ENCODE measurements at places on chromosomes 4 and X.

DNA sequence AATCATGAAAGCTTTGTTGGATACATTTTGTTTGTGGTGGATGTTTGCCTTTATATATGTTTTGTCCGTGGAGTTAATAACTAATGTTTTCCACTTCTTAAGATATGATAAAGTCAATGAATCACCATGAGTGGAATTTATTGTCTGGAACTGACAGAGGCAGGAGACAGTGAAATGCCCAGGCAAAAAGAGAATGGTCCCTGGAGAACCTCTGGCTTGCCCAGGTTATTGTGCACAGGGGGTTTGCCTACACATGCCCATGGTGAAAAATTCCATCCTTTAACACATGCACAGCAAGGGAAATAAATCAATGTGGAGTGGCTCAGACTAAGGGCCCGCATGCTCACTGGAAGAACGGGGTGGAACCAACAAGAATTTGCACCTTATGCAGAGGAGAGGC is 964.3 kb upstream of the GRIA3 start:
- no peak for DNase-seq

- peak; percentile 75 for DNase-seq
These were observed 121.4 kb upstream of the GATB start for GRCh38 chr4:151882072-151882803.

DNA sequence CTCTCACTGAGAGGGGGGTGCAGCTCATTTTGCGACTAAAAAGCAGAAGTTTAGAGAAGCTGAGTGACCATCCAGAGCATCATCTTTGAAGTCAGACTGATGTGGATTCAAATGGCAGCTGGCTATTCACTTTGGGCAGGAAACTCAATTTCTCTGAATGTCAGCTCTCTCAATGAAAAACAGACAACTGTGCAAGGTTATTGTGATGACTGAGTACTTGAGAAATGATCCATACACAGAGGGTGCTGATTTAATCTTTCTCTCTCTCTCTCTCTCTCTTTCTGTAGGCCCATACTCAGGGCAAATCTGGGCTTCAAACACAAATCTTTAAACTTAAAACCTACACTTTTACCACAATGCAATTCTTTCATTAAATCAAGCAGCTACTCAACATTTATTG is 185.8 kb upstream of the SLIT2 start:
- DNase-seq: no peak

DNA sequence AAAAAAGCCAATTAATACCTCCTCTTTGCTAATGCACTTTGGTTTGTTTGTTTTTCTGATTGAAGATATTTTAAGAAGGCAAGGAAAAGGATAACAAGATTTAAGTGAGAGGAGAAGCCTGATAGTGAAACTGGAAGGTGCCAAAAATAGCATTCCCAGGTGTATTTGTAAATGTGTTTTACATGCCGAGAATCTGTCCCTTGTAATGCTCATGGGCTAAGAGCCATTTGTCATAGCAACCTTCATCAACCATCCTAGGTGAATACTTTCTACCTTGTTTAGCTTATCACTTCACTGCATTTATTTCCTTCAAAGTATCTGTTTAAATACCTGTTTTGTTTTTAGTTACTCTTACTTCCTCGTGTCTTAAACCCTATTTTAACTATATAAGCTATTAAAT is 127.8 kb downstream of the KCTD8 start:
- no peak for DNase-seq

DNA sequence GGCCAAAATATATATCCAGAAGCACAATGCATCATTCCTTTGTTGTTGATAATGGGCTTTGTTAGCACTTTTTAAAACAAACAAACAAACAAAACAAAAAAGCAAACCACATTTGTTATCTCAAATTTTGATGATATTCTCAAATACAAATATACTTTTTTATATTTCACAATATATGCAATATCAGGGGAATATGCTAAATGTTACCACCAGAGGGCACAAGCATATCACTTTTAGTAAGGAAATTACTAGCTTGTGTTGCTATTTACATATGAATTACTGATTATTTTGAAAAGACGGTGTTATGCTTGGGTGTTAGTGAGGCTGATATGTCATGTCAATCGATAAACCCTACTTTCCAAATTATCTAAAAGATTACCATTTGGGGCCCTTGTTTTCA is 29.1 kb downstream of the RIPPLY1 start:
- DNase-seq: peak; percentile 35

GRCh38 chr4:4559596-4559995 is 17.7 kb upstream of the STX18 start:
- peak; percentile 42 for DNase-seq

GRCh38 chr4:157012296-157012695 is 40.7 kb upstream of the PDGFC start:
- DNase-seq: no peak

DNA sequence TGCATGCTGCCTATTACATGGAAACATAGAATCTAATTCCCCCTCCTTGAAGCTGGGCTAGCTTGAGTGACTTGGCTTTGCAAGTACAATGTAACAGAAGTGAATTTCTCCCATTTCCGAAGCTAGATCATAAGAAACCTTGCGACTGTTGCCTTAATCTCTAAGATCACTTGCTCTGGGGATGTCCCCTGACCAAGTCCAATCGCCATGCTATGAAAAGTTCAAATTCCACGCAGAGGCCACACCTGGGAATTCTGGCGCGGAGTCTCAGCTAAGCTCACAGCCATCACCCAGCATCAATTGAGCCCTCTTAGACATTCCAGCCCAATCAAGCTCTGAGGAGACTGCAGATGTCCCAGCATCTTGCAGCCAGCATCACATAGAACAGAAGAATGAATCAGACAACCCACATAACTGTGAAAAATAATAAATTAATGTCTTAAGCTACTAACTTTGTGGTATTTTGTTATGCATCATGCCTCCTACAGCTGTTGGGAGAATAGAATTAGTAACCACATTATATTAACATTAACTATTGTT is 27.0 kb downstream of the GPM6A start:
- DNase-seq: no peak

- no peak for DNase-seq
These were observed 221.6 kb upstream of the LCORL start for GRCh38 chr4:18242919-18243693.

DNA sequence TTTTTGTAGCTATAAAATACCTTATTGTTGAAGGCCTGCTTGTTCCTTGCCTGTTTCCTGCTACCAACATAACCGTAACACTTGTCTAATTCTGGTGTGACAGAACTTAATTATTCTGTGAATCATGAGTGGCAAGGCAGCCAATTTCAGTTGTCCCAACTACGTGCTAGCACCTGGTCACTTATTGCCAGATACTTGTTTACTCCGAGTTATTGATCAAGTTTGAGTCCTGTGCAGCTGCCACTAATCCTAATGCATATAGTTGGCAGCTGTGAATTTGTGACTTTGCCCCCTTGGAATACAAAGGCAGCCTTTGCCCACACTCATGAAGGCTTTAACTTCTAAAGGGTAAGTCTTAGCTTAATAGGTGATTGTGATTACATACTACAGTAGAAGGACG is 7.8 kb upstream of the RNF128 start:
- DNase-seq: no peak

DNA sequence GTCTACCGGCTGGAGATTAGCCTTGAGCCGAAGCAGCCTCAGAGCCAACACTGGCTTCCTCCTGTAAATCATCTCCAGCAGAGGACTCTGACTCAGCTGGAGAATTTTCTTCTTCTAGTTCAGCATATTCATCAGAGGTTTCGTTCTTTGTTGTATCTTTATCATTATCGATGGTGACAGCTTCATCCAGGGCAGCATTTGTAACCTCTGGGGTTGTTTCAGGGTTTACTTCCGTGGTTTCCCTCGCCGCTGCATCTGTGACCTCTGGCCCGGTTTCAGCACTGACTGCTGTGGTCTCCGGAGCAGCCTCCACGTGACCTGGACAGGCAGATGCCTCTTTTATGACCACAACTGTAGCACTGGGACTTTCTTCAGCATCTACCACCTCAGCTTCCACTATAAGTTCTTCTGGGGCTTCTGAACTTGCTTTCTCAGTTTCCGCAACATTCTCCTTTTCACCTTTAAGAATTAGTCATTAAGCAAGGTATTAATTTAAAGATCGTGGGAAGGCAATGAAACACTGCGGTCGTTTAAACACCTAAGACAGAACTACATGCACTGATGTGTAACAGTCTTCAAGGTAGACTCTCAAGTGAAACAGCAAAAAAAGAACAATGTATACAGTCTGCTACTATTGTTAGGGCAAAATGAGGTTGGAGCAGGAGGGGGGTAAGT is 13.3 kb downstream of the MGARP start:
- peak; percentile 96 for DNase-seq

- no peak for DNase-seq
These were observed 289.3 kb downstream of the BCOR start for GRCh38 chrX:39808471-39808917.

GRCh38 chr4:146916479-146917076 is 29.1 kb downstream of the TTC29 start:
- peak; percentile 21 for DNase-seq

GRCh38 chr4:147325571-147325981 is 155.3 kb upstream of the EDNRA start:
- no peak for DNase-seq

- DNase-seq: peak; percentile 17
These were observed 214.4 kb upstream of the CPEB2 start for GRCh38 chr4:14787894-14788293.

- no peak for DNase-seq
These were observed 1202.1 kb downstream of the ADGRL3 start for GRCh38 chr4:62402088-62402806.

DNA sequence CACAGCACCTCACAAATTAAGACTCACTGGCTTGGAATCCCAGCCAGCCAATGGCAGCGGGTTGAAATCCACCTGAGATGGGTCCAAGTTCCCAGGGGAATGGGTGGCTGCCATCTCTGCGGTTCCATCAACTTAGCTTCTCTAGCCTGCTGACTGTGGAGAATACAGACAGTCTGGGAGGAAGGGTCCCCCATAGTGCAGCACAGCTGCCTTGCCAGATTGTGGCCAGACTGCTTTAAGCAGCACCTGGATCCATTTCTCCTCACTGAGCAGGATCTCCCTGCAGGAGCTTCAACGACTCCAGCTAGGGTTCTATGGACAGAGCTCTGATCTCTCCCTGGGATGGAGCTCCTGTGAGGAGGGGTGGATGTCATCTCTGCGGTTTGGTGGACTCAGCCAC is 51.8 kb downstream of the DCK start:
- DNase-seq: no peak

- no peak for DNase-seq
These were observed 28.1 kb downstream of the SLC16A2 start for GRCh38 chrX:74449322-74449936.
